ENCODE measurements at places on chromosomes 13 and 19.
A peak's percentile ranks its signal among the peaks of the same experiment; 100 is the strongest.

- H3K36me3 ChIP-seq, result no peaks in the 10 kb centered on the region
- H3K4me3 ChIP-seq, result peak within 1 kb of the TSS; percentile 75
- peaks cover 8% of the 10 kb centered on the region for H3K4me1 ChIP-seq
- no peak within 1 kb of the TSS for H3K27ac ChIP-seq
Measured at GRCh38 chr13:20231839-20232555, at the start of gene GJB6. GJB6 (minus strand) TSS chr13:20232319; CDS start chr13:20223480, 8,839 bp downstream.

DNA sequence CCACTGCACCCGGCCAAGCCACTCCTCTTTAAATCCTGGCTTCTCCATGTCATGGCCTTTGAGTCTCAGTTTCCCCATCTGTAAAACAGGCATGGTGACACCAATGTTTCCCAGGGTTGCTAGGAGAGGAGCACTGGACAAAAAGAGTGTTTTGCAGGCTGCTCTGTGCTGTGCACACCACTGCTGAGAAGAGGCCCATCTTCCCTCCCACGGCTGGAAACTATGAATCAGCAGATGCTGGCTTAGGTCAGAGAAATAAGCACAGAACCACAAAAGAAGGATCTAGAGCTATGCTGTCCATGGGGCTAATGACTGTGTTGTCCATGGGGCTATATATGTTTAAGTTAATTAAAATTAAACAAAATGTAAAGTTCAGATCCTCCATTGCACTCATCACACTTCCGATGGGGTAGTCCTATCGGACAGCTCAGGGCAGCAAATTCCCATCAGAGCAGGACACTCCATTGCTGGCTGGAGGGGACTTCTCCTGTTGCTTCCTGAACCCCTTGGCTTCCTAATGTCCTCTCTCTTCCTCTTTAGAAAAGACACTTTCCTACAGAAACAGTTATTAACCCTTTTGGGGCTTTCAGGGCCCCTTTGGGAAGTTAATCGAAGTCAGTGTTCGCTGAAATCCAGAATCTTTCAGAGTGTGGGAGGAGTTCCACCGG lies 37.1 kb downstream of the TSHZ3 start:
- peaks cover 2% of the 10 kb centered on the region for H3K27me3 ChIP-seq
- peaks cover 9% of the 10 kb centered on the region for H3K4me1 ChIP-seq
- no peak overlapping the region for H3K4me3 ChIP-seq
- no peak overlapping the region for H3K27ac ChIP-seq
- H3K36me3 ChIP-seq, result no peaks in the 10 kb centered on the region

DNA sequence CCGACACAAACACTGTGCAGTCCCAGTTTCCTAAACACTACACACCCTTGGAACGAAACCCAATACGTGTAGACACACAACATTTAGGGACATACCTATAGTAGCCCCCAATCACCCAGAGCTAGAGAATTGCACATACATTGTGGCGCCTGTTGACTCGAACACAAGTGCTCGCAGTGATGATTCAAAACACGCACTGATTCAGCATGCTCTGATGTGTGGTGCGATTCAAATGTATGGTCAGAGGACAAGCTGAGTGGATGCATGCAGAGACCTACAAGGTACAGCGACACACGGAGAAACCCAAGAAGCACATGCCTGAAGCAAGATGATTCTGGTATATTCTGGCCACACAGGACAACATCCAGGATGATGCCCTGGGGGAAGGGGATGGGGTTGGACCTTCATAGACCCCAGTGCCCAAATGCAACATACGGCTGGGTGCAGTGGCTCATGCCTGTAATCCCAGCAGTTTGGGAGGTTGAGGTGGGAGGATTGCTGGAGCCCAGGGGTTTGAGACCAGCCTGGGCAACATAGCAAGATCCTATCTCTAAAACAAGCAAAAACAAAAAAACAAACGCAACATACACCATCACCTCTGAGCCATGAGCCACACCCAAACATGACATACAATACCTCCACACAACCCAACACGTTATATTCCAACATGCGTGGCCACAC lies 997 bp upstream of the KCNN4 start:
- peaks cover 19% of the 10 kb centered on the region for H3K36me3 ChIP-seq
- peak overlapping the region; percentile 85 for H3K27ac ChIP-seq
- no peak for DNase-seq
- peaks cover 66% of the 10 kb centered on the region for H3K4me1 ChIP-seq

GRCh38 chr19:31601855-31602254 lies 252.6 kb upstream of the TSHZ3 start:
- no peaks in the 10 kb centered on the region for H3K4me1 ChIP-seq
- no peak overlapping the region for H3K27ac ChIP-seq
- no peaks in the 10 kb centered on the region for H3K27me3 ChIP-seq
- no peaks in the 10 kb centered on the region for H3K36me3 ChIP-seq

DNA sequence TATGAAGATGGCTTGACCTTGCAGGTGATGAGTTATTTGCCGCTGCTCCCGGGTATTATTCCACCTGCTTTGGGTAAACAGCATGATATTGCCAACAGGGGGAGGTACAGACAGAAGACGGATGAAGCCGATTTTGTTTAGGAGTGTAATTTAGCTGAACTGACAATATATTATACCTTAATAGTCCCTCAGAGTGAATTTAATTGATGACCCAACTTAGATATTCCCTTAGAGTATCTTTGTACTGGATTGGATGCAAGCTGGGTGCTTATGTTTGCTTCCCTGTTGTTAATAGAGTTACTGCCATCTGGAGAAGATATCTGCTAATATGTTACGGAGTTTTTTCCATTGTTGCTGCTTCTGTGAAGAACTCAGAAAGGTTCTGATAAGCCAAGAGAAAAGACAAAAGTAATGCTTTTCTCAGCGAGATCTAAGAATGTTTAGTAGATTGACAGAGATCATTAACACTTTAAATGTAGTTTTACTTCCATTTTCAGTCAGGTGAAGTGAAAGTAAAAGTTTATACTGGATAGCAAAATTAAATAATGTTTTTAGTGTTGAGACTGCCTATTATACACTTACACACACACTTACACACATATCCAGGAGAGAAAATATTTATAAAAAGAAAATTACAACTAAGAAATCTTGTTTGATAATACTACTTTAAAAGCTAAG lies 2220.8 kb upstream of the PCDH20 start:
- no peaks in the 10 kb centered on the region for H3K27me3 ChIP-seq
- H3K4me3 ChIP-seq, result peak overlapping the region; percentile 61
- no peak overlapping the region for H3K27ac ChIP-seq
- H3K4me1 ChIP-seq, result no peaks in the 10 kb centered on the region
- no peaks in the 10 kb centered on the region for H3K36me3 ChIP-seq

DNA sequence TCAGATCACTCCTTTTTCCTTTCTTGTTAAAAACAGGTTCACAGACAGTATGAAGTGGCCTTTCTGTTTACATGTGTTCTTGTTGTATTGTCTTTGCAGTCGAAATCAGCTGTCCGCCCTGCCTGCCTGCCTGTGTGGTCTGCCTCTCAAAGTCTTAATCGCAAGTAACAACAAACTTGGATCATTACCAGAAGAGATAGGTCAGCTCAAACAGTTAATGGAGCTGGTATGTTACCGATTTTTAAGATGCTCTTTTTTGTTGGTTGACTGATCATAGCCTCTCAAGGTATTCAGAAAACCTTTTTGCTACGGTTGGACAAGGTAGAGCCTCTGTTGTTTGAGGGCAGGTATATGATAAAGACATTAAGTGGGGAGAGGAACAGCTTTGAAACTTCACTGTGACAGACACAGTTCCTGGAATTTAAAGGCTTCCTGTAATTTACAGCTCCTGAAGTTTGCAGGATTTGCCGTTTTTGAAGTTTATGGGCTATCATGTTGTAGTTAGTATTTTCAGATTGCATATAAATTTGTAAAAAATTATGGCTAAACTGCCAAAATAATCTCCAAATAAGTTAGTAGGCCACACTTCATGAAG lies 116.1 kb downstream of the LRCH1 start:
- H3K27ac ChIP-seq, result peak overlapping the region; percentile 70
- peaks cover 13% of the 10 kb centered on the region for H3K36me3 ChIP-seq

- H3K36me3 ChIP-seq, result peaks cover 3% of the 10 kb centered on the region
- DNase-seq, result no peak
- H3K27me3 ChIP-seq, result no peaks in the 10 kb centered on the region
Measured at GRCh38 chr19:14106840-14107239, 10.7 kb downstream of the PRKACA start.

GRCh38 chr13:112696869-112697465 lies 7.1 kb downstream of the ATP11A start:
- peaks cover 29% of the 10 kb centered on the region for H3K4me1 ChIP-seq
- no peaks in the 10 kb centered on the region for H3K27me3 ChIP-seq
- H3K4me3 ChIP-seq, result no peak overlapping the region
- no peak overlapping the region for H3K27ac ChIP-seq

GRCh38 chr13:27933580-27934328 lies 14.0 kb downstream of the PDX1 start:
- H3K4me1 ChIP-seq, result no peaks in the 10 kb centered on the region
- no peak for DNase-seq
- H3K4me3 ChIP-seq, result no peak overlapping the region
- H3K36me3 ChIP-seq, result no peaks in the 10 kb centered on the region
- H3K27ac ChIP-seq, result no peak overlapping the region
- H3K27me3 ChIP-seq, result peaks cover 38% of the 10 kb centered on the region

GRCh38 chr19:10580979-10581631 lies 6.0 kb downstream of the AP1M2 start:
- DNase-seq, result peak; percentile 93
- peak overlapping the region; percentile 65 for H3K27ac ChIP-seq
- no peaks in the 10 kb centered on the region for H3K27me3 ChIP-seq
- no peak overlapping the region for H3K4me3 ChIP-seq
- peaks cover 7% of the 10 kb centered on the region for H3K4me1 ChIP-seq

DNA sequence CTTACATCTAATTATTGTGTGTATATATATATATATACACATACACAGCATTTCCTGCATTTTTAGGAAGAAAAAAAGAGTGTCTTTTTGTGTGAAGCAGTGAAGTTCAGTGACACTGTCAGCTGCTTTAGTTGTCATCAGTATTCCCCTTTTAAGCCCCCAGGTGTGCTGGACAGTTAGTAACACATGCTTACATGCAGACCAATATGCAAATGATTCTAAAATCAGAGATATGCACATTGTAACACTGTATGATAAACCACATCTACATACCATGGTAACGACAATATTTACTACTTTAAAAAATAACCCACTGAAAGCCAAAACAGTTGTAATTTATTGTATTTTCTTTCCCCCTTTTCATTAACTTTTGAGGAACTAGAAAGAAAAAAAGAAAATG lies 16.8 kb downstream of the LHFPL6 start:
- no peak for DNase-seq
- no peaks in the 10 kb centered on the region for H3K4me1 ChIP-seq
- no peak overlapping the region for H3K4me3 ChIP-seq
- H3K27me3 ChIP-seq, result peaks cover 10% of the 10 kb centered on the region

DNA sequence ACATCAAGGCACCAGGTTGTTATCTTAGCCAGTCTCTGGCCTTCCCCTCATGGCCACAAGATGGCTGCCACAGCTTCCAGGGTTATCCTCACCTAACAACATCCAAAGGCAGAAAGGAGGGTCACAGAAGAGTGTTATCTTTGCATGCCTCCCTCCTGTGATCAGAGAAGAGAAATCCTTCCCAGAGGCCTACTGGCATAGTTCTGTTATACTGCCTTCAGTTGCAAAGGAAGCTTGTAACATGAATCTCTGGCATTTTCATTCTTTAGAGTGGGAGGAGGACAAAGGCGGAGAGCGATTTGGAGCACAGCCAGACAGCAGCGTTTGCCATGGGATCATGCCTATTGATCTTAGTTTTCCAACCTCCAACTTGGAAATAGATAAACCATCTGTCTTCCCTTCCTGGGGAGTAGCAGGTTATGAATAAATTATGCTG lies 135.7 kb downstream of the DNAJC15 start:
- H3K27me3 ChIP-seq, result no peaks in the 10 kb centered on the region
- DNase-seq, result no peak
- no peak overlapping the region for H3K4me3 ChIP-seq
- H3K4me1 ChIP-seq, result no peaks in the 10 kb centered on the region
- no peak overlapping the region for H3K27ac ChIP-seq

- peaks cover 6% of the 10 kb centered on the region for H3K36me3 ChIP-seq
- H3K27me3 ChIP-seq, result peaks cover 55% of the 10 kb centered on the region
- no peak overlapping the region for H3K27ac ChIP-seq
- H3K4me1 ChIP-seq, result peaks cover 25% of the 10 kb centered on the region
- peak; percentile 74 for DNase-seq
Measured at GRCh38 chr19:55080121-55080967, 4.7 kb downstream of the EPS8L1 start.

- H3K36me3 ChIP-seq, result no peaks in the 10 kb centered on the region
- H3K27me3 ChIP-seq, result no peaks in the 10 kb centered on the region
- H3K4me1 ChIP-seq, result no peaks in the 10 kb centered on the region
- no peak overlapping the region for H3K4me3 ChIP-seq
- DNase-seq, result no peak
Measured at GRCh38 chr13:112244061-112244460, 132.1 kb upstream of the SPACA7 start.

DNA sequence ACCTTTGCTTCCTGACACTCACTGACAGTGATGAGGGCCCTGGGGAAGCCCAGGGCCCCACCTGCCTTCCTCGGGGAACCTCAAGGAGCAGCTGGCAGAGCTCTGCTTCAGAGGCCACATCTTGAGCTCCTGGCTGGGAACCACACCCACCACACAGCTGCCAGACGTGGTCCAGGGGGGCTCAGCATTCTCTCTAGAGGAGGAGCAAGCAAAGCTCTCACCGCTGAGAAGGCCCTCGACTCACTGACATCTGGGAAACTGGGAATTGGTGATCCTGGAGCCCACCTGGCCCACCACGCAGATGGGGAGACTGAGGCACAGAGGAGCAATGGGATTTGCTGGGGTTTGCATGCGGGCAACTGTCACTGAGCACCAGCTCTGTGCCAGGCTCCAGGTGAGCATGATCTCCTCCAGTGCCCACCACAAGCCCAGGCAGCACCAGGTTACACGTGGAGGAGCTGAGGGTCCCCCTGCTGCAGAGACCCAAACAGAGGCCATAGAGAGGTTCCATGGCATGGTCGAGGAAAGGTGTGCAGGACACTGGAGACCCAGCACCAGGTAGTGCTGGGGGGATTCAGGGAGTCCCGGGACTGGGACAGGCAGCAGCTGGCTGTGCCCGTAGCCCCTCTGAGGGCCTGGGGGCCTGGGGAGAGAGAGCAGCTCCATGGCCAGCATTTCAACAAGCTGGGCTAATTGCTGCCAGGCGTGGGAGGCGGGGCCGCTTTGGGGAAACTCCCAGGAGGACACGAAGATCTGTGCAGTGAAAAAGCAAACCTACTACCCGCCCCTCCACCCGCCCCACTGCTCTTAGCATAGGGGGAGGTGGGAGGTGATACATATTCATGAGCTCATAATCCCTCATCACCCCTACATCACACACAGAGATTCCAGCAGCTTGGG lies 33.4 kb downstream of the PEPD start:
- no peaks in the 10 kb centered on the region for H3K27me3 ChIP-seq
- no peak overlapping the region for H3K4me3 ChIP-seq
- H3K36me3 ChIP-seq, result peaks cover 14% of the 10 kb centered on the region
- H3K27ac ChIP-seq, result no peak overlapping the region
- DNase-seq, result no peak
- H3K4me1 ChIP-seq, result no peaks in the 10 kb centered on the region

DNA sequence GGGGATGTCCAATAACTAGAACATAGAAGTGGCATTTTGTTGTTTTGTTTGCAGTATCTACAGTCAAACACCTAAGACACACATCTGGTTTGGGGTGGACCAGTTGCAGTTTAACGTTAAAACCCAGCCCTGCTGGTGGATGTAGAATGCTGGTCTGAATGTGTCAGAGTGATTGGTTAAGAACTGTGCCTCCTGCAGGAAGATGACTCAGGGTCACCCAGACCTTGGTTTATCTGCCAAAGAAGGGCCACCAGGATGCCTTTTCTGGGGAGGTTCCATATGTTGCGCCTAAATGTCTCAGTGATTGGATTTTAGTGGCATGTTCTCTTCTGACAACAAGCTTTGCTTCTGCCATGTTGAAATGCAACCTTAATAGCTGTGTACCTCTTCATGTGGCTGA lies 23.1 kb downstream of the ZNF536 start:
- no peak for DNase-seq
- no peaks in the 10 kb centered on the region for H3K36me3 ChIP-seq
- H3K4me3 ChIP-seq, result no peak overlapping the region
